ENCODE measurements at places on chromosomes 7 and 10. TPM values are rescaled to one million over a fixed set of nuclear protein-coding genes. Genes with fewer than 3 reads are reported as not detected.
A peak's percentile ranks its signal among the peaks of the same experiment; 100 is the strongest.

DNA sequence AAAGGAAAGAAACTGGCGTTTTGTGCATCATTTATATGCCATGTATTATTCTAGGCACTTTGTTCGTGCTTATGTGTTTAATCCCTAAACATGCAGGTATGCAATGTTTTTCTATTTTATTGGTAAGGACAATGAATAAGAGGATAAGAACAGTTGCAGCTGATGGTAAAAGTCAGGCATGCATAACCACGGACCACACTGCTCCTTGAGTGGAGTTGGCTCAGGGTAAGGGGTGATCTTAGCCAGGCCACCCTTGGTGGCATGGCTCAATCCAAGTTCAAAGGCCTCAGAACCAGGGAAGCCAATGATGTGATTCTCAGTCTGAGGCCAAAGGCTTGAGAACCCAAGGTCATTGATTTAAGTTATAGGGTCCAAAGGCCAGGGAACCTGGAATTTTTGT, 1068.1 kb downstream of the NRG3 start:
- no peak for DNase-seq

DNA sequence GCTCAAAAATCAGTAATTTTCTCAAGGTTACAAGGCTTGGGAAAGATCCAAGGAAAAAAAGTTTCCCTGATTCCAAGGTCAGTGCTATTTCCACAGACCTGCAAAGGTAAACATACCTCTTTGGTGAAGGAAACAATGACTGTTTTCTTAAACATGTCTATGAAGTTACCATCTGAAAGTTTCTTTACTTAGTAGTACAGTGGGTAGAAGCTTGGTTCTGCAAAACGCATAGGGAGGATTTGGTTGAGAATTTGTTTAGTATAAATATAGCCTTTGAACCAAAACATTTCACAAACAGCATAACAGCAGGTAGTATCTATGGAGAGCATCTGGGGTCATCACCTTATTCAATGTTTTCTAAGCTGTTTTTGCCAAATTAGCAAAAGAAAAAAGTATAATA, 169.6 kb downstream of the CCSER2 start:
- DNase-seq: no peak

- no peak for DNase-seq
Measured at GRCh38 chr7:147861058-147861716, 729.4 kb upstream of the C7orf33 start.

The SLIT1 gene
- total RNA-seq: 0.12 TPM

GRCh38 chr7:25180946-25181345, 47.3 kb downstream of the NPVF start:
- no peak for DNase-seq

- no peak for DNase-seq
Measured at GRCh38 chr7:100577507-100577906, 3.8 kb upstream of the SAP25 start.

DNA sequence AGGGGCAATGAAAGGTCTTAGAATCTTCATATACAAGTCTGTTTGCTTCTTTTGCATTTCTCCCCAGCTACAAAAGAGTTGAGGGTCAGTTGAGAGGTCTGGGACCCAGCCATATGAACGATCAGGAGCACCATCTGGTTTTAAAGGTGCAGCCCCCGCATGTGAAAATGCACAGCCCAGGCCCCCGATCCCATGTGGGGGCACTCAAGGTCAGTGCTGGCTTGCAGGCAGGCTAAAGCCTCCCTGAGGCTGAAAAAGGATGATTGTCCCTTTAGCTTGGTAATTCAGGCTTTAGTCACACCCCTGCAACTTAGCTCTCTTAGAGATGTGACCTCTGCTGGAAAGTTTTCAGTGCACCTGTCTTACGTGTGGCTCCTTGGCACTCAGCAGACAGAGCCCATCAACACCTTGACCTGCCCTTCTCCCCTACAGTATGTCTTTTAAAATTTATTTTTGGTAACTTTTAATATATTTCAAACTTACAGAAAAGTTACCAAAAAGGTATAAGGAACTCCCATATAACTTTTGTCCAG, 80.1 kb upstream of the PDCD4 start:
- no peak for DNase-seq

The CCDC3 gene
- 0.14 TPM for total RNA-seq

The HYCC1 gene
- 29.7 TPM for total RNA-seq

The ADARB2 gene
- under 0.01 TPM for total RNA-seq

The CCL24 gene
- not detected for total RNA-seq

GRCh38 chr10:35533565-35533964, 71.6 kb upstream of the GJD4 start:
- DNase-seq: no peak

The PDCD4 gene
- 55.5 TPM for total RNA-seq

GRCh38 chr10:4685904-4686643, 139.9 kb upstream of the AKR1E2 start:
- no peak for DNase-seq

- DNase-seq: no peak
Measured at GRCh38 chr10:72242675-72243074, 26.6 kb upstream of the ASCC1 start.

- peak; percentile 54 for DNase-seq
Measured at GRCh38 chr10:52895059-52895458, 122.5 kb upstream of the MBL2 start.

- peak; percentile 53 for DNase-seq
Measured at GRCh38 chr10:34575882-34576281, 239.2 kb downstream of the PARD3 start.

GRCh38 chr10:107129000-107129399, 35.5 kb downstream of the SORCS1 start:
- no peak for DNase-seq

DNA sequence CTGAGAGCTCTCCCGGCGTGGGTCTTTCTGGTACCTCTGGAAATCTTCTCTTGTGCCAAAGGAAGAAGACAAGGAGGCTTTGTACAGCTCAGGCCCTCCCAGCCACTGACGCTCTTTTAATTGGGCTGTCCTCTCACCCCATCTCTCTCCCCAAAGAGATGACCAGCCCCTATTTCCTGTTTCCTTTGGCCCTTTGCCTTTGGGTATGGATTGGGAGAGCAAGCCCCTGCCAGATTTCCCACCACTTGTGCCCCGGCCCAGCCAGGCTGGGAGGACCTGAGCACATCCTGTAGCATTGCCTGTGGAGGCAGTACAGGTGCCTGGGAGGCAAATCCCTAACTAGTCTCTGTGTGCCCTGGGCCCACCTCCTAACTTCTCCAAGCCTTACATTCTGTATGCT, 5.7 kb upstream of the PLAC9 start:
- no peak for DNase-seq

DNA sequence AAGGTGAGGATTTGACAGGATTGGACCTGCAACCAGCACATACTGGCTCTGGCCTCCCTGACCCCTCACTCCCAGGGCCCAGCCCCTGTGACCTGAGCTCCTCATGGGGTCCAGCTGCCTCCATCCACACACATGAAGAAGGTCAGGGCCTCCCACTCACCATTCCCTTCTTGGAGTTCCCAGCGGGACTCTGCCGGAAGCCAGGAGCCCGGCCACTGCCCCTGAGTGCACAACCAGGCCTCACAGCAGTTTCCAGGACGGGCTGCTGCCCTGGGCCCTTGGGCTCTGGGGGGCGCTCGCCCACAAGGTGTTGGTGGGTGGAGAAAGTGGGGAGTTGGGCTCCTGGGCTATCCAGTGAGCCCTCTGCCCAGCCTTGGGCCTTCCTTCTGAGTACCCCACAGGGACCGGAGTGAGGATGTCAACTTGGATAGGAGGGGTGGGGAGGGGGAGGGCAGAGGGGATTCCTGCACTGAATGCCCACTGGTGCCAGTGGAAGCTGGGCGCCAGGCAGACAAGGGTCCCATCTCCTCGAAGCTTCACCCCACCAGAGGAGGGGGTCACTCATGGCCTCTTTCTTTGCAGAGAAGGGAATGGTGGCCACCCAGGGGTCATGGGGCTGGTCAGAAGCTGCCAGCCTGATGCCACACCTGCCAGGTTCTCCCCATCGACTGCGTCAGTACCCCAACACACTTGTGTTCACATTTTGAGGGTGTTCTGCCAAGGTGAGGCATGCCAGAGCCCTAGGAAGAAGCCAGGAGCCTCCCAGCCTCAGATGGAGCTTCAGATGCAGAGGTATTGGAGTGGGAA, 115.3 kb downstream of the PTPN20 start:
- no peak for DNase-seq

DNA sequence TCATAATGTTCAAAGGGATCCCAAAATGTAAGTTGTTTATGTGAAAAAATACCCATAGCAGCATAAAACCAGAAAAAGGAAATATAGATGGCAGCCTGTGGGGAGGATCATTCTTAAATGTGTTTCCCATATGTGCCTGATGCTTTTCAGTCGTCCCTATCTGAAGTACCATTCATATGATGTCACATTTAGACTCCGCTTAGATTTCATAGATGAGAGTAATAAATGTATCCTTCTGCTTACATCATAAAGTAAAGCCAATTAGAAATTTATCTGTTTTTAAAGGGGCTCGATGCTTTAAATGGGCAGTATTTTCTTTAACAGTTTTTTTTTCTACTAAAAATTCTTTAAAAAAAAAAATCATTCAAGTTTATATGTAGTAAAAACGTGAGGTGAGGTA, 136.1 kb downstream of the KAT6B start:
- no peak for DNase-seq

Measured in epithelial cell of proximal tubule (primary cell).